ENCODE measurements at places on chromosomes 3 and 15.
A peak's percentile ranks its signal among the peaks of the same experiment; 100 is the strongest.

- DNase-seq: no peak
These were observed 11.5 kb downstream of the TIMP4 start for GRCh38 chr3:12147049-12147780.

DNA sequence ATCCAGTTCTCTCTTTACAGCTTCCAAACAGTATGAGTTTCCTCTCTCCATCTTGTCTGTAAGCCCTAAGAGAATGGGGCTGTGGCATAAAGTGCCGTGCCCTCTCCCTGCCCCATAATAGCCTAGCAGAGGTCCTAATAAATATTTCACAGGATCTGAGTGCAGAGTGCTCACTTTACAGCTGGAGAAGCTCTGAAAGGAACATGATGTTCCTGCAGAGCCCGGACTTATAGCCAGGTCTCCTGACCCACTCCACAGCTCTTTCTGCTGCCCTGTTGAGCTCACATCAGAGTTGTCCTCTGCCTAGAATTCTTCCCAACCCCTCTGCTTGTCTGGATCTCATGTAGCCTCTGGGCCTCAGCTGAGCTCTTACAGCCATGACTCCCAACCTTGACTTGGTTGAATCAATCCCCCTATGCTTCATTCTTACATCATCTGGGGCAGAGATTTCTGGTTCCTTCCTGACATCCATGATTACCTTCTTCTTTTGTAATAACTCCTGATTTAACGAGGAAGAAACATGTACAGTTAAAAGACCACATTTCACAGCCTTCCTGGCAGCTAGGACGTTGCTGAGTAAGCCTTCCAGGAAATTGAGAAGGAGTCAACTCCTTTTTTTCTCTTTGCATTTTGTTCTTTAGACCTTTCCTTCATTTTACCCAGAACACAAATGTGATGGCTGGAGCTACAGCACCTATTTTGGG is 135.3 kb downstream of the RPLP1 start:
- no peak for DNase-seq

DNA sequence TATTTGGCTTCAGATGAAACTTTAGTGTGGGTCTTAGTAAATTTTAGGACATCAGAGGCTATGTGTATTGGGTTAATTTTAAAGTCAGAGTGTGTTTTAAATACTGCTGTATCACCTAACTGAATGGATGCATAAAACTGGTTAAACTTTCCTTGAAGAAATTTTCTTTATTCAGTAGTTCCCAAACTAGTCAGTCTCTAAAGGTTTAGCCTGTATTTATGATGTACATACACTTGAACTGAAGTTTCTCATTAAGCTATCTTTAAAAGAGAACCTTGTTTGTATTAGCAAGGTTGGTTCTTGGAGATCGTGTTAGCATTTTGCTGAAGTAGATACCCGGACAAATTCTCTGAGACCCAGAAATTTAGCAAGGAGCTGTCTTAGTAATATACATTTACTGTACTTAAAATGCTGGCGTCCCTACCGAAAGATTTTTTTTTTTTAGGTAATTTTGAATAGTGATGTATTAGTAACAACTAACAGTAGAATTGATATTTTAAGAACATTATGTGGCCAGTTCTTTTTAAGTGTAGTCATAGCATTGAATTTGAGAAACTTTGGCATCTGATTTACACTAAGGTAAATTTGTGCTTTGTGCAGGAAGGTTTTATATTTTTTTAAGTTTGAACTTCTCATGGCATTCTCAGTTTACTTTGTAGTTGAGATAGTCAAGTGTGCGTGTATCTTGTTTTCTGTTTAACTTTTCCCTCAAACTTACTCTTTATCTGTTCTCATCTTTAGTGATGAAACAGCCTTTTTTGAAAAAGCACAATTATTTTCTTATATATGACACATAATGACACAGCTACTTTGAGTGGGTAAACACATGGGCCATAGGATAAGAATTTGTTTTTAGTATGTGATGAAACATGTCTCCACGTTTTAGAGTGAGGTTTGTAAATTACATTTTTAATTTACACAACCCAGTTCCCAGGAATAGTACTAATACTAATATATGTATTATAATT is 2.9 kb downstream of the DIPK2A start:
- DNase-seq: peak; percentile 46

DNA sequence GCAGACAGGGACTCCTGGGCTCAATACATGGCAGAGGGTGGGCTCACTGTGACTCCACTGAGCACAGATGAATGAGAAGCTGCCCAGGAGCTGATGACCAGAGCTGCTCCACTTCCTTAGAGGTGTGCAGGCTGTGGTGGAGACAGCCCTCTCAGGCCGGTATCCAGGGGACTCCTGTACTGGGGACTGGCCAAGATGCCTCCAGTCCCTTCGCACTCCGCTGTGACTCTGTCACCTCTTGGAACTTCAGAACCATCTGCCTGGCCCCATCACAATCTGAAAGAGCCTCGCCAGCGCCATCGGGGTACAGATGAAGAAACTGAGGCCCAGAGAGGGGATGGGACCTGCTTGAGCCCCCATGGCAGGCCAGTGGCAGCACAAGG is 111.2 kb downstream of the ETFA start:
- DNase-seq: no peak

- no peak for DNase-seq
These were observed 42.5 kb downstream of the CHSY1 start for GRCh38 chr15:101209285-101209845.

GRCh38 chr3:141150081-141150830 is 81.4 kb upstream of the PXYLP1 start:
- no peak for DNase-seq

DNA sequence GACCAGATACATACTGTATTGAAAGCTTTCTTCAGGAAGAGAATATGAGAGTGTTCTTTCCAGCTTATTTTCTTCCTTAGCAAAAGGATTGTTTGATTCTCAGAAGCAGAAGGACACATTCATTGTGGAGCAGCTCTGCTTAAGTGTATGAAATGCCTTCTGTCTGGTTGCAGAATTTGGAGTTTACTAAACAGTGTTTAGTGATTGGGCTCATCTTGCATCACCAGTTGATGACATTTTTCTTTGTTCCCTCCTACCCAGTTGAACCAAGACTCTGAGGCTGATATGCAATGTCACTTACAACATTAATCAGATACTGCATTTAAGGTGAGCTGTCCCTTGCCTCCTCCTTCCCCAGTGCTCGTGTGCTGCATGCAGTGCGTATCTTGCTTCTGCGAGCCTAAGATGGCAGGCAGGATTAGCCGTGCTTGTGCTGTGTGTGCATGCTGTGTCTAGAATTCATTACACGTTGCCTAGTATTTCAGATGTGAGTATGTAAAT is 18.4 kb downstream of the ZBTB38 start:
- DNase-seq: no peak

- peak; percentile 35 for DNase-seq
These were observed 520 bp downstream of the ZNF654 start for GRCh38 chr3:88059380-88060170.

- no peak for DNase-seq
These were observed 44.7 kb downstream of the BOC start for GRCh38 chr3:113255854-113256615.

DNA sequence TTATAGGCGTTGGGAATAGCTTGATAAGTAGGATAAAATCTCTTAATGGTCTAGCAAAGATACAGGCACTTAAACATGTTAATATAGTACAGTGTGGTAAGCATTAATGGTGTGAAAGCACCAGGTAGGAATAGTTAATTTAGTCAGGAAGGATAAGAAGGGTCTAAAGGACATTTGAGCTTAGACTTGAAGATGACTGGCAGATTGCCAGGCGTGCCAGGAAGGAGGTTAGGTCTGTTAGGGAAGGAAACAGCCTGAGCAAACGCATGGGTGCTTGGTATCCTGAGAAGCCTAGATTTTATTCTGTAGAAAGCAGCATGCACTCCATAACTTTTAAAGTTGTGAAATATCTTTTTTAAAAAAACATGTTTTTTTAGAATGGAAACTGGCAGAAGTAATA is 17.7 kb downstream of the SEC62 start:
- DNase-seq: no peak

DNA sequence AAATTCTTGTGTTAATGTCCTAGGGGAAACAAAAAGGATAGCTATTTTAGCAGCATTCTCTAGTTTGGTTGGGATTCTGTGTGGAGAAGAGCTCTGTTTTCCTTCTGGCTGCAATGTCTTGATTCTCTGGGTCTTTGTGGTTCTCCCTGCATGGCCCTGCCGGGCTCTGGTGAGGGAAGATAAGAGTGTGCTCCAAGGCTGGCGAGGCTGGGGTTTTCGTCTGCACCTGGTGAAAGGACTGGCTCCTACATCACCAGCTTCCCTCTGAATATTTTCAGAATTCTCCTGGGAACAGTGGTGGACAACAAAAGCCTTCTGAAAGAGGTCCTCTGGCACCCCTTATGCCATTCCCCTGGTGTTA is 38.1 kb upstream of the SFMBT1 start:
- DNase-seq: no peak

GRCh38 chr3:184637705-184638104 is 74.2 kb downstream of the MAGEF1 start:
- no peak for DNase-seq

- no peak for DNase-seq
These were observed 18.5 kb downstream of the IGF1R start for GRCh38 chr15:98666841-98667240.

- DNase-seq: no peak
These were observed 43.3 kb downstream of the CYFIP1 start for GRCh38 chr15:22936577-22937472.

DNA sequence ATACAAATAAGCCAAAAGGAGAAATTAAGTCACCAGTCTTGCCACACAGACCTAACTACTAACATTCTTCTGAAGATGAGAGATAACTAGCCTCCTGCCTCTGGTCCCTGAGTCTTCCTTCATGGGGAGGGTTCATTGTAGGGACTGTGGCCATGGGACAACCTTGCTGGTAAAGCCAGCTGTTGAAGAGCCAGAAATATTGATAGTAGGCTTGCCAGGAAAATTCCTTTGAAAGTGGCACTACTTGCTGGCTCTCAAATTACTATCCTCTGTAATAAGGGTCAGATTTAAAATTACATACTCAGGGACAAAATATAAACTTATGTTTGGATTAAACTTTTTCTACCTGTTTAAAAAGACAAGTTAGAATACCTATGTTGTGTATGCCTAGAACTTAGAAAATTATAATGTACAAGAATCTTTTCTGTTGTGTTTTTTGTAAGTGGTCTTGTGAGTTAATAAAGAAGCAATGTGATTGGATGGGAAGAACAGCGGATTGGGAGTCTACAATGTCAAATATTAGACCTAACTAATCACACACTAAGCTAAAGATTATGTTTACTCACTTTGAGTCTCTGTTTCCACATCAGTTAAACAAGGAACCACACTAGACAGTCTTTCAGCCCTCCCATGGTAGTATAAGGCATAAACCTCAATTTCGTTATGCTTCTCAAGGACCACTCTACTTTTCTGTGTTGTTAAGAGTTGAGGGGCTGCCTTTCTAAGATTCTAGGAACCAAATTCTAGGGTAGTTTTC is 60.0 kb upstream of the TRIM71 start:
- no peak for DNase-seq

- no peak for DNase-seq
These were observed 5.2 kb upstream of the IGF1R start for GRCh38 chr15:98643115-98643514.

DNA sequence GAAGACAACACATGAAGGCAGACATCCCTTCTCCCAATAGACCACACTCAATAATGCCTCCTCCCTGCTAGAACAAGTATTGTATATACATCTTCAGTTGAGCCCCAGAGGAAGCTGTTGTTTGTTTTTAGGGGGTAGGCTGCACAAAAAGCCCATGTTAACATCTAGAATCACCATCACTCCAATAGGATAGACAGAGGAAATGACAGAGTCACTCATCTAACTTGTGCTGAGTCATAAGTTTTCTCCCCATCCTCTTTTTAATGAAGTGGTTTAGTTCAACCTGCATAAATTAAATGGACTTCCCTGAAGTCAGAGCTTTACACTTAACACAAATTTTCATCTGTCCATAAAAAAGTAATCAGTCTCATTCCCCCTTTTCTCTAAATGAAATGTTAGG is 122.9 kb upstream of the SPATA12 start:
- no peak for DNase-seq

DNA sequence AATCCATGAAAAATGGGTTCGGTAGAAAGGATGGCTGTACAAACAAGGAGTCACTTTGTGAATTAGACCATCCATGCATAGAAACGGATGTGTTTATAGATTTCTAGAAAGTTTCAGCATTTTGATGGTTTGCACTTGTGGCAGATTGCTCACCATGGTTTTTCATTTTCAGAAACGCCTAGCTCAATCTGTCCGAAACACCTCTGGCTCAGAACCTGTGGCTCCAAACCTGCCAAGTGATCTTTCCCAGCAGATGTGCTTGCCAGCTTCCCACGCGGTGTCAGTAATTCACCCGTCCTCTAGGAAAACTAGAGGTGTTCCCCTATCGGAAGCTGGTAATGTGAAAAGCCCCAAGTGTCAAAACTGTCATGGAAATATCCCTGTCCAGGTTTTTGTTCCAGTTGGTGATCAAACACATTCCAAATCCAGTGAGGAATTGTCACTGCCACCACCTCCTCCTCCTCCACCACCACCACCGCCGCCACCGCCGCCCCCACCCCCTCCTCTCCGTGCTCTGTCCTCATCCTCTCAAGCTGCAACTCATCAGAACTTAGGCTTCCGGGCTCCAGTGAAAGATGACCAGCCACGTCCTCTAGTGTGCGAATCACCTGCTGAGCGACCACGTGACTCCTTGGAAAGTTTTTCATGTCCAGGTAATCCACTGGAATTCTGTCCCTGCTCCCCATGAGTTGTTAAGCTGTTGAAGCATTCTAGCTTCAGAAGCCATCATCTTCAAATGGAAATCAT is 21.2 kb downstream of the WHAMM start:
- peak; percentile 44 for DNase-seq

GRCh38 chr3:143242691-143243090 is 123.1 kb downstream of the CHST2 start:
- DNase-seq: no peak

DNA sequence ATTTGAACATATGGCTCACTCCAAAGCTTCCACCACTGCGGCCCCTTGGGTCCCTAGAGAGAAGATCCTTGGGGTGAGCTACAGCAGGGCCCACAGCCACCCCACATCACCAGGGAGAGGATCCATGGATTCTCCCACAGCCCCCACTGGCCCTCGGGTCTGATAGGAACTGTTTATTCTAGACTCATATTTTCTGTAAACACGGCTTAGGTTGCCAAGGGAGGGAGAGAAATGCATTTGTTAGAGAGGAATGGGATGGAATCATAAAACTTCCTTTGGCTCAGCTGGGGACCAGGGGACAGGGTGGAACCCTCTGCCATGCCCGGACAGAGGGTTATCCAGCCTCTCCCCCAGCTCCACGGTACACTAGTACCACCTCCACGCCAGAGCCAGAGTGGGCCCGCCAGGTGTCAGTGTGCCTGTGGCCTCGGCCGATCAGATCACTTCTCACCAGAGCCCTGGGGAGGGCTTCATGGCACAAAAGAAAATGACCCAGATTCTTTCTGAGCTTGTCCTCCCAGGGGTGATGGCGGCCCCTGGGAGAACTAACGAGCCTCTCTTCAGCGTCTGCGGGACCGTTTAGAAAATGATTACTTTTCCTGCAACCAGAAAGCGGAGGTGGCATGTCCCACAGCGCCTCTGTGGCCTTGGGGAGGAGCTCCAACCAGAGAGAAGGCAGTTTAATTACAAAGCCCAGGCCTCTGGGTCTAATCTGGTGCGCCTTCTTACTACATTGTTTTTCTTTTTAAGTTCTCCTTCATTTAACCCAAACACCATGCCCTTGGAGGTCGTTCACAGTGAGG is 33.7 kb downstream of the ADCY5 start:
- DNase-seq: no peak

Data from epithelial cell of esophagus (primary cell).